ENCODE measurements at places on chromosomes 11 and 22. TPM values are rescaled to one million over a fixed set of nuclear protein-coding genes. Genes with fewer than 3 reads are reported as not detected.

DNA sequence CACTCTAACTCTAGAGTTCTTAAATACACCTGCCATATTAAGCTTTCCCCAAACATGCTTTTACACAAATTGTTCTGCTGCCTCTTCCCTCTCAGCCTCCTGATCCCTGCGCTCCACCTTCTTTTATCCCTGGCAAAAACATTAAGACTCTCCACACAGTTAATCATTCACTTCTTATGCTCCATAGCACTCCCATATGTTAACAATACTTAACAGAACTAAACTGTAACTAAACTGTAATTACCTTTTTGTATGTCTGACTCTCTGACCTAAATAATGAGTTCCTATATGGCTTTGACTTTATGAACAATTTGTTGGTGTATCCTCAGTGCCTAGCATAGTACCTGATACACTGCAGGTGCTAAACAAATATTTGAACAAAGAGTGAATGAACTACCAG, 71.8 kb downstream of the BTBD10 start:
- DNase-seq: no peak

DNA sequence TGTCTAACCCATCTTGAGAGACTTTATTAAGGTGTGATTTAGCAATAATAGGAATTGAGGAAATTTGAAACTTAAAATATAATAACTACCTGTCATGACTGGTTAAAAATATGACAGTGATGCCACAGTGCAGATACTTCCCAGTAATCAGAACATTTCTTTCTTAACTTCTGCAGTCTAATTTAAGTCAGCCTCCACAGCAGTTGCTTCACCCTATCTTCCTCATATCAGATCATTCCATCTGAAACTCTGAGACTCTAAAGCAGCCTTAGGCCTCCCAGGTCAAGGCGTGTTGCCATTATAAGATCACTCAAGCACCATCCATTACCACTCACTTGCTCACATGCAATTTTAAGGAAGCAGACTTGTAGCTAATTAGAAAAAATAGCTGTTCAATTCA, 302.2 kb downstream of the AASDHPPT start:
- no peak for DNase-seq

Gene TRIM49C
- not detected for total RNA-seq

Gene C11orf86
- total RNA-seq: not detected

Gene CENPM
- 1.5 TPM for total RNA-seq

- DNase-seq: no peak
Observed at GRCh38 chr11:124442442-124442841, 3.1 kb downstream of the OR8B8 start.

Gene MUC6
- not detected for total RNA-seq

Gene HSPB2
- 43.7 TPM for total RNA-seq

GRCh38 chr11:87722756-87723565, 452.3 kb downstream of the RAB38 start:
- DNase-seq: no peak

DNA sequence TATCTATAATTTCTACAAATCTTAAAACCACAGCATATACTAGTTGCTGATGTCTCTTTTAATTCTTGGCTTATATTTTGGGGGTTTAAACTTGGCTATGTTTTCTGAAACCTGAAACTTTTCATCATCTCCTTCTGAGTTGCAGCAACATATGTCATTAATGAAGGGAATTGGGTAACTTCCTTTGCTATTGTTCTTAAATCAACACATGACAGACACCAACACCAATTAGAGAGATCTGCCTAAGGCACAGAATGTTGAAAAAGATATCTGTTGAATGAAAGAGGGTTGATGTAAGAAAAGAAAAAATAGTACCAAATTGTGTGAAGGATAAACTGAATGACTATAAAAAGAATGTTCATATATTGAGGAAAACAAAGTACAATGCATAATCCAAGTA, 10.3 kb upstream of the GAS2 start:
- no peak for DNase-seq
